ENCODE measurements at places on chromosomes 2 and 18. TPM values are rescaled to one million over a fixed set of nuclear protein-coding genes. Genes with fewer than 3 reads are reported as not detected.

Gene IL36B
- not detected for total RNA-seq

Gene OR6B2
- not detected for total RNA-seq

GRCh38 chr18:1425679-1426078 lies 521.0 kb downstream of the ADCYAP1 start:
- DNase-seq = no peak

DNA sequence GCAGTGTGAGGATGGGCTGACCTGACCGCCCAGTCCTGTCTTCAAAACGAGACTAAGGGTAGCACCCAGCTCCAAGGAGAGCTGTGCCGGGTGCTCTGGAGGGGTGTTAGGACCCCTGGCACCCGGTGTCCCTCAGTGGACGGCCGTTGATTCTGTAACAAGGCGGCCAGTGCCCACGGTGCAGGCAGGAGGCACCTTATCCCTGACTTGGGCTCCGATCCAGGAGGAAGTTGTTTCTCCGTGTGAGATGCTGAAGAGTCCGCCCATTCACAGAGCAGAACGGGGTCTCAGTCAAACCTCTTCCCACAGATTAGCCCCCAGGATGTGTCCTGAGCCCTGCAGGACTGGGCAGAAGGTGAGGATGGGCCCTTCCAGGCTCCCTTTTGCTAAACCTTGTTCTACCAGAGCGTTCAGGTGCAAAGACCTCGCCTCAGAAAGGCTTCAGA lies 123.0 kb downstream of the NFATC1 start:
- no peak for DNase-seq

Gene FIGN
- 4.1 TPM for total RNA-seq

DNA sequence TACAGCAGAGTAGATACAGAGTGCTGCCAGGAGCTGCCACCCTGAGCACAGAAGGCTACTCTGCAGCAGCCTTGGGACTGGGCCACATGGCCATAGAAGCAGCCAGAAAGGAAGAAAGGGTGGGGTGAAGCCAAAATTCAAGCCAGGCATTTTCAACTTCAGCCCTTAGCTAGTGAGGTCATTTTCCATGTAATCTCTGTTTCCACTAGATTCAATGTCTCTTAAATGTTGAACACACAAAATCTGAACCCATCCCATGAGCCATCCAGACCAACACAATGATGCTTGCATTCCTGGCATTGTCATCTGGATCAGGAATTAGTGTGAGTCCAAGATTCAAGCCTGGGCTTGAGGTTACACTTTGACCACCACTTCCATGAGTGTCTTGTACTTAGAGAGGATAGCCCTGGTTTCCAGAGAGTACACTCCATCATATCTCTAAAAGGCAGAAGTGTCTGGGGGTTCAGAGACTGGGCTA lies 243.6 kb downstream of the OSR1 start:
- DNase-seq = peak; percentile 74

GRCh38 chr2:230202430-230203109 lies 17.2 kb downstream of the SP110 start:
- DNase-seq = no peak

- no peak for DNase-seq
These were observed 405.3 kb downstream of the LPIN1 start for GRCh38 chr2:12151716-12152115.

All from fibroblast of the aortic adventitia (primary cell).